ENCODE measurements at places on chromosomes 7 and 10. TPM values are rescaled to one million over a fixed set of nuclear protein-coding genes. Genes with fewer than 3 reads are reported as not detected.

The ABLIM1 gene
- total RNA-seq: 20.6 TPM

The C10orf105 gene
- total RNA-seq: 0.12 TPM

The CUZD1 gene
- not detected for total RNA-seq

The GJD4 gene
- not detected for total RNA-seq

The PPP1R17 gene
- total RNA-seq: not detected

The ATXN7L1 gene
- 2.8 TPM for total RNA-seq

The ELMO1 gene
- total RNA-seq: 4.6 TPM
